ENCODE measurements at places on chromosomes 6 and 20. TPM values are rescaled to one million over a fixed set of nuclear protein-coding genes. Genes with fewer than 3 reads are reported as not detected.

DNA sequence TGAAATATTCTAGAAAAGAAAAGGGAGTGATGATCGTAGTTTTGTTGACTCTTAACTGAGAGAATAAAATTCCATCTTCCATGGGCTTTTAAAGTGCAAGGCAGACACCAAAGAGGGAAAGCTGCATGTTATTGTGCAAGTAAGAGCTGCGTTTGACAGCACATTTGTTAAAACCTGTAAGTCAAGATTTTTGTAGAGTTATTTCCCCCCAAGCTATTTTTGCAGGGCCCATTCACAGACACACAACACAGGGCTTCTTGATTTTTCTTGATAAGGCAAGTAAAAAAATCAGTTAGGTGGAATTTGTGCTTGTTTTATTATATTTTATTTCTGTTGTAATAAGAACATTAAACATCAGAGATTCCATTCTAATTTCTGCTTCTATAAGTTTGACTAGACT, 13.8 kb downstream of the CFAP206 start:
- no peak for DNase-seq

GRCh38 chr6:20377623-20378265, 23.9 kb upstream of the E2F3 start:
- no peak for DNase-seq

ZNF165 gene
- total RNA-seq, result 0.19 TPM

KIAA0408 gene
- total RNA-seq, result 2.7 TPM

GPLD1 gene
- 11.0 TPM for total RNA-seq
